ENCODE measurements at places on chromosomes 5 and 9.

DNA sequence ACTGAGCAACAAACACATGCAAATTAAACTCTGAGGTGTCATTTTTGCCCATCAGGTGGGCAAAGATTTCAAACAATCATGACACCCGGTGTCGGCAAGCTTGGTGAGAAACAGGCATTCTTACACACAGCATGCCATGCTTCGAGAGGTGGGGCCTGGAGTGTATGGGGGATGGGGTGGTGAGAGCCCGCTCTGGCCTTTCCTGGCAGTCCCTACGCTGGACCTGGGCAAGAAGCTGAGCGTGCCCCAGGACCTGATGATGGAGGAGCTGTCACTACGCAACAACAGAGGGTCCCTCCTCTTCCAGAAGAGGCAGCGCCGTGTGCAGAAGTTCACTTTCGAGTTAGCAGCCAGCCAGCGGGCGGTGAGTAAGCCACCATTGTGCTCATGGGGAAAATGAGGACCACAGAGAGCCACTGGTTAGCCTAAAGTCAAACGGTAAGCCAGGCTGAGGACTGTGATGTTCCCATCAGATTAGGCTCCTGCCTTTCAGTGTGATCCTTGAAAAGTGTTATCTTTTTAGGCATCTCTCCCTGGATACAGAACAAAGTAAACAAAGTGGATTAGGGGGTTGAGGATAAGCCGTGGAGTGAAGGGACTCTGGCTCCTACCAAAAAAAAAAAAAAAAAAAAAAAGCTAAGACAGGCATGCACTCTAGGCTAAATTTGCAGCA lies 9.4 kb downstream of the MYOZ3 start:
- no peak for DNase-seq

GRCh38 chr5:149011084-149011483 lies 51.8 kb downstream of the SH3TC2 start:
- DNase-seq = no peak

- DNase-seq = no peak
Observed at GRCh38 chr9:129280623-129281271, 102.7 kb upstream of the IER5L start.

- no peak for DNase-seq
Observed at GRCh38 chr5:158785397-158785796, 314.3 kb downstream of the EBF1 start.

GRCh38 chr5:148585988-148586387 lies 68.3 kb downstream of the HTR4 start:
- no peak for DNase-seq

- DNase-seq = no peak
Observed at GRCh38 chr9:133575186-133576030, 33.8 kb downstream of the FAM163B start.

DNA sequence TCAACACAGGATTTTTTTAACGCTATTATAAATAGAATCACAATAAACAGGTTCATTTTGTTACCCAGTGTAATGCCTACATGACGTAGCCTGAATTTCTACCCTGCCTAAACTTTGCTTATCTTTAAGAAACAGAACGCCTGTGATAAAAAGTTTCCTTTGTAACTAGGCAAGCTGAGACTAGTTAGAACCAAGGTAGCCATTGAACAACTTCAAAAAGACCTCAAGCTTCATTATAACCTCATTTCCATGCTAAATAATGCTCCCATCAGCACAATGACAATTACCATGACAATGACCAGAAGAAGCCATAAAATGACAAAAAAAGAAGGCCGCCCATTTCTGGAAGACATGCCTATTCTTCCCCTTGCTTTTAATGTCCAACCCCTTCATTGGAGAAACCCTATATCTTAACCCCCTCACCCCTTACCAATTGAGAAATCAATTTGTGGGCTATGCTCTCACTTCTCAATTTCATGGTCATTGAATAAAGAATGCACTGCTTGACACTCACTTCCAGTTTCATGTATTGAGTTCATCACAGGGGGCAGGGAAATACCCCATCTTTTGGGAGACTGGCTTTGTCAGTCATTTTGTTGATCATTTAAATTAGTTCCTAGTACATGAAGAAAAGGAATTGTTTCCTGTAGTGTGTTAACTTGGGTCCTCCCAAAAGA lies 276.8 kb downstream of the MCTP1 start:
- no peak for DNase-seq

DNA sequence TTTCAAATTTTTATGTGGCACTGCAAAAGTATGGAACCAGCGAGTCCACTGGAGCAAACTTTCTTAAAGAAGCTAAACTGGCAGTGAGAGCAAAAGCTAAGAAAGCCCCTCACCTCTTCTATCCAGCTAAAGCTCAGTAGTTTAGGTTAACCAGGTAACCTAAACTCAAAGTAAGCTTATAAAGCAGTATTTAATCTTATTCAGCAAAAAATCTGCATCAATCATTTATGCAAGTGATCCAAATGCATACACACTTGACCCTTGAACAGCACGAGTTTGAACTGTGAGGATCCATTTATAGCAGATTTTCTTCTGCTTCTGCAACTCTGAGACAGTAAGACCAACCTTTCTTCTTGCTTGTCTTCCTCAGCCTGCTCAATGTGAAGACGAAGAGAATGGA lies 363.8 kb upstream of the CDH18 start:
- no peak for DNase-seq

DNA sequence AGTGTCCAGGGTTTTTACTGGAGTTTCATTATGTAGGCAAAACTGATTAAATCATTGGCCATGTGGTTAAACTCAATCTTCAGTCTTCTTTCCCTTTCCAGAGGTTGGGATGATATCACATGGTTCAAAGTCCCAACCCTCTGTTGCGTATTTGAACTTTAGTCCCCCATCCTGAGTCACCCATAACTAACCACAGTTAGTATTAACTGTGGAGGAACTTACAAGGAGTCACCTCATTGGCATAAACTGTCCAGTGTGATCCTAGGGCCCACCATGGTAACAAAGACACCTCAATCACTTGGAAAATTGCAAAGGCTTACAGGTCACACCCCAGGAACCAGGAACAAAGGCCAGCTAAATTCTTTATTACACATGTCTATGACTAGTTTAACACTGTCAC lies 188.5 kb downstream of the COX7C start:
- DNase-seq = no peak

Measured in activated T-cell treated with anti-CD3 and anti-CD28 coated beads, Interleukin-2, amount 50 U/mL, for 48 hours (primary cell).